ENCODE measurements at places on chromosomes 7 and 10. TPM values are rescaled to one million over a fixed set of nuclear protein-coding genes. Genes with fewer than 3 reads are reported as not detected.

EFCAB10 gene
- not detected for polyA plus RNA-seq

- peaks cover 7% of the 10 kb centered on the region for H3K4me1 ChIP-seq
- DNase-seq: no peak
- H3K4me3 ChIP-seq: no peak overlapping the region
- no peak overlapping the region for H3K27ac ChIP-seq
These were observed 44.7 kb downstream of the ABLIM1 start for GRCh38 chr10:114613237-114613979.

SEMA3D gene
- not detected for polyA plus RNA-seq

DNA sequence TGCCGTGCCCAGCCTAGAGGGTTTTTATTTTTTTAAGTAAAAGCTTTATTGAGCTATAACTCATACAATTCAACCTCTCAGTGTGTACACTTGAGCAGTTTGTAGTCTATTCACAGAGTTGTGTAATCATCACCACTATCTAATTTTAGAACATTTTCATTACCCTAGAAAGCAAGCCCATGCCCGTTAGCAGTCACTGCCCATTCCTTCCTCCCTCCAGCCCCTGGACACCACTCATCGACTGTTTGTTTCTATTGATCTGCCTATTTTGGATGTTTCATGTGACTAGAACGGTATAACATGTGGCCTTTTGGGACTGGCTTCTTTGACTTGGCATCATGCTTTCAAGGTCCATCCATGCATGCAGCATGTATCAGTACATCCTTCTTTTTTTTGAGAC, 25.7 kb upstream of the SEC61A2 start:
- H3K4me3 ChIP-seq: no peak overlapping the region
- no peak overlapping the region for H3K27ac ChIP-seq
- peaks cover 44% of the 10 kb centered on the region for H3K36me3 ChIP-seq
- DNase-seq: no peak

DNA sequence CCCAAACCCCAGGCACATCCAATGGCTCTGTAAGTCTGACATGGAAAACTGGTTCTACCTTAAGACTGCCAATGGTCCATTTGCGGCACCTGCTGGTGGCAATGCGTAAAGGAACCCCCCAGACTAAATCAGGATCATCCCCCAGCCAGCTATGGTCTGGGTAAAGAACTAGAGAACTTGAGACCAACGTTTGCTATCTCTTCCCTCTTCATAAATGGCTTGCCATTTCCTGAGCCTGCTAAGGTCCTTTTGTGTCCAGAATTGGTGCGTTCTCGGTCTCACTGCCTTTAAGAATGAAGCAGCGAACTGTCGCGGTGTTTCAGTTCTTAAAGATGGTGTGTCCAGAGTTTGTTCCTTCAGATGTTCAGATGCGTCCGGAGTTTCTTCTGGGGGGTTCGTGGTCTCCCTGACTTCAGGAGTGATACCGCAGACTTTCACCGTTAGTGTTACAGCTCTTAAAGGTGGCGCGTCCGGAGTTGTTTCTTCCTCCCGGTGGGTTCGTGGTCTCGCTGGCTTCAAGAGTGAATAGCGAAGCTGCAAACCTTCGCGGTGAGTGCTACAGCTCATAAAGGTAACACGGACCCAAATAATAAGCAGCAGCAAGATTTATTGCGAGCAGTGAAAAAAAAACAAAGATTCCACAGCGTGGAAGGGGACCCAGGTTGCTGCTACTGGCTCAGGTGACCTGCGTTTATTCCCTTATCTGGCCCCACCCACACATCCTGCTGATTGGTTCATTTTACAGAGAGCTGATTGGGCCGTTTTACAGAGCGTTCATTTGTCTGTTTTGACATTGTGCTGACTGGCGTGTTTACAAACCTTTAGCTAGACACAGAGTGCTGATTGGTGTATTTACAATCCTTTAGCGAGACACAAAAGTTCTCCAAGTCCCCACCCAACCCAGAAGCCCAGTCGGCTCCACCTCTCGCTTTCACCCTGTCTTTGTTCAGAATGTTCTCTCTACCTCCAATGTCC, 95.4 kb downstream of the ELMO1 start:
- peak; percentile 90 for DNase-seq
- H3K36me3 ChIP-seq: no peaks in the 10 kb centered on the region
- H3K4me1 ChIP-seq: peaks cover 20% of the 10 kb centered on the region
- no peaks in the 10 kb centered on the region for H3K27me3 ChIP-seq
- peak overlapping the region; percentile 94 for H3K4me3 ChIP-seq
- H3K27ac ChIP-seq: peak overlapping the region; percentile 77

GRCh38 chr10:16950656-16951601, 133.7 kb upstream of the RSU1 start:
- DNase-seq: no peak
- H3K27ac ChIP-seq: no peak overlapping the region
- H3K4me3 ChIP-seq: no peak overlapping the region
- H3K4me1 ChIP-seq: no peaks in the 10 kb centered on the region

- peaks cover 25% of the 10 kb centered on the region for H3K4me1 ChIP-seq
- H3K36me3 ChIP-seq: peaks cover 6% of the 10 kb centered on the region
- H3K4me3 ChIP-seq: peak overlapping the region; percentile 58
- no peaks in the 10 kb centered on the region for H3K27me3 ChIP-seq
These were observed 231.2 kb downstream of the EXOC4 start for GRCh38 chr7:133484086-133484485.

GRCh38 chr10:90347239-90347638, 510.6 kb downstream of the HTR7 start:
- H3K4me1 ChIP-seq: no peaks in the 10 kb centered on the region
- no peaks in the 10 kb centered on the region for H3K27me3 ChIP-seq
- no peak for DNase-seq

DNA sequence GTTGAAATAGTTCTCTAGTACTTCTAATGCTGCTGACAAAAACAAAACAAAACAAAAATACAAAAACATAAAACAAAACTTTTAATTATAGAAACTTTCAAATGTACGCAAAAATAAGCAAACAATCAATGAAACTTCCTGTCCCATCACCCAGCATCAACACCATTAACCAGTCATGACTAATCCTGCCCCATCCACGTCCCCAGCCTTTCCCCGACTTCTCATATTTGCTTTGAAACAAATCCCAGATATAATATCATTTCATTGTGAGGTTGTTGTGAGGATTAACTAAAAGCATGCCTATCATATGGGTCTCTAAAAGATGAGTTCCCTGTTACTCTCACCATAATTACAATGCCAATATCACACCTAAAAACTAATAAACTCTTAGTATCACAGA, 55.7 kb downstream of the CSTF2T start:
- H3K27ac ChIP-seq: no peak overlapping the region
- no peaks in the 10 kb centered on the region for H3K4me1 ChIP-seq
- DNase-seq: no peak
- H3K27me3 ChIP-seq: no peaks in the 10 kb centered on the region
- H3K4me3 ChIP-seq: no peak overlapping the region

GRCh38 chr10:70253878-70254765, 20.9 kb upstream of the PPA1 start:
- peaks cover 24% of the 10 kb centered on the region for H3K27me3 ChIP-seq
- no peak overlapping the region for H3K4me3 ChIP-seq
- peaks cover 9% of the 10 kb centered on the region for H3K4me1 ChIP-seq
- no peak overlapping the region for H3K27ac ChIP-seq
